ENCODE measurements at places on chromosomes 13 and 19. TPM values are rescaled to one million over a fixed set of nuclear protein-coding genes. Genes with fewer than 3 reads are reported as not detected.
A peak's percentile ranks its signal among the peaks of the same experiment; 100 is the strongest.

DNA sequence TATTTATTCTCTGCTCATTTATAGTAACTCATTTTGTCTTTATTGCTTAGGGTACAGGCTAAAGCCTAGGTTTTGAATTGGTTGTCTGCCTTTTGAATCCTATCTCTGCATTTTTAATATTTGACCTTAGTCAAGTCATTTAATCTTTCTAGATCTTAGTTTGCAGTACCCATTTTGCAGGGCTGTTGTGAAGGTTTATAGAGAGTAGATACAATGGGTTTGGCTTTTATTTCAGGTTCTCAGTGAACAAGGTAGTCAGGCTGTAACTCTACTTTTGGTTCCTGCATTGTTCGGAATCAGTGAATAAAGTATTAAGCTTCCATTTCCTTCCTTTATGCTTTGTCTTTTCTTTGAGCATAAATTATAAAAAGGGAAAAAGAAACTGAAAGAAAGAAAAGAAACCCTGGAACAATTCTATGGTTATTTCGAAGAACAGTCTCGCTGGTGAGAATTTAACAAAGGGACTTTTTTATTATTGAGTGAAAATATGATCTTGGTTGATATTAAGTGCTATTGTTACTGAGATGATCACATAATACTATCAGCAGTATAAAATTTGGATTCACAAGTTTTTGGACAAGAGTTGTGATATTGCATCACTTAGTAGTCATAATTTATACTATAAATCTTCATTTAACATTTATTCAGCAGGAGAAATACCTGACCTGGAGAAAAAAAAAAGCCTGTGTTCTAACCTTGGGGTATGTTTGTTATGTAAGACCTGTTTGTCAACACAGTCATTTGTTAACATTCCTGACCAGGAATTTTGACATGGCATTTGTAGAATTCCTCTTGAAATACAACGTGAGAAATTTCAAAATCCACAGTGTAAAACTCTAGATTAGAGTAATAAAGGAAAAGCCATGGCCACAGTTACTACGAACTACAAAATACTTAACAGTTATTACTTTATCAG is 91.3 kb downstream of the ZMYM2 start:
- H3K4me3 ChIP-seq = peak overlapping the region; percentile 52
- peak overlapping the region; percentile 42 for H3K27ac ChIP-seq
- H3K36me3 ChIP-seq = no peaks in the 10 kb centered on the region
- DNase-seq = no peak
- H3K27me3 ChIP-seq = no peaks in the 10 kb centered on the region
- peaks cover 18% of the 10 kb centered on the region for H3K4me1 ChIP-seq

- H3K27me3 ChIP-seq = no peaks in the 10 kb centered on the region
- H3K4me3 ChIP-seq = peak overlapping the region; percentile 77
- DNase-seq = peak; percentile 60
- peaks cover 70% of the 10 kb centered on the region for H3K4me1 ChIP-seq
- peaks cover 54% of the 10 kb centered on the region for H3K36me3 ChIP-seq
- H3K27ac ChIP-seq = peak overlapping the region; percentile 98
Observed at GRCh38 chr19:1087813-1088415, 7.3 kb downstream of the POLR2E start.

DNA sequence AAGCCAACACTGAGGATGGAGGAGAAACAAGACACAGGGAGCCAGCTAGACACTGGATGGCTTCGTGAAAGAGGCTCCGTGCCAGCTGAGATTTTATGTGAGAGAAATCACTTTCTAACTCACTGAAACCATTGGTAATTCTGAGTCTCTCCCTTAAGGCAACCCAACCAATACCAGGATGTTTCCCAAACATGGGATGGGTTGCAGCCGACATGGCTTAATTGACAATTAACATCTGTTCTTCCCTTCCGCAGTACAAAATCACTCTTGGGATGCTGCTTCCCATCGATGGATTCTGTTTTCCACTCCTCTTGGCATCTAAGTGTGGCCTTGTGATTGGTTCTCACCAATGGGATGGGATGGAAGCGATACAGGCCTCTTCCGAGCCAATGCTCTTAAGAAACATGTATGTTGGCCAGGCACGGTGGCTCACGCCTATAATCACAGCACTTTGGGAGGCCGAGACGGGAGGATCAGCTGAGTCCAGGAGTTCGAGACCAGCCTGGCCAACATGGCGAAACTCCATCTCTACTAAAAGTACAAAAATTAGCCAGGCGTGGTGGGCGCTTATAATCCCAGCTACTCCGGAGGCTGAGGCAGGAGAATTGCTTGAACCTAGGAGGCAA is 2.3 kb upstream of the ZNF787 start:
- DNase-seq = no peak
- H3K36me3 ChIP-seq = no peaks in the 10 kb centered on the region
- H3K27me3 ChIP-seq = no peaks in the 10 kb centered on the region
- no peak overlapping the region for H3K27ac ChIP-seq

- H3K4me1 ChIP-seq = peaks cover 8% of the 10 kb centered on the region
- DNase-seq = no peak
- peaks cover 3% of the 10 kb centered on the region for H3K36me3 ChIP-seq
- H3K4me3 ChIP-seq = peak overlapping the region; percentile 88
- H3K27me3 ChIP-seq = peaks cover 45% of the 10 kb centered on the region
- no peak overlapping the region for H3K27ac ChIP-seq
Observed at GRCh38 chr19:43820884-43821215, 6.3 kb upstream of the ZNF283 start.

GRCh38 chr13:110338441-110339101 is 31.5 kb downstream of the COL4A2 start:
- H3K4me1 ChIP-seq = peaks cover 40% of the 10 kb centered on the region
- H3K4me3 ChIP-seq = peak overlapping the region; percentile 22
- peaks cover 13% of the 10 kb centered on the region for H3K27me3 ChIP-seq
- no peaks in the 10 kb centered on the region for H3K36me3 ChIP-seq
- no peak for DNase-seq

- no peaks in the 10 kb centered on the region for H3K27me3 ChIP-seq
- no peaks in the 10 kb centered on the region for H3K36me3 ChIP-seq
- no peak overlapping the region for H3K4me3 ChIP-seq
- DNase-seq = no peak
Observed at GRCh38 chr13:96809366-96810096, 184.7 kb downstream of the OXGR1 start.

- no peaks in the 10 kb centered on the region for H3K27me3 ChIP-seq
- no peaks in the 10 kb centered on the region for H3K36me3 ChIP-seq
- peaks cover 84% of the 10 kb centered on the region for H3K4me1 ChIP-seq
- DNase-seq = no peak
- peak overlapping the region; percentile 71 for H3K4me3 ChIP-seq
Observed at GRCh38 chr19:10756791-10757190, 38.9 kb downstream of the DNM2 start.

DNA sequence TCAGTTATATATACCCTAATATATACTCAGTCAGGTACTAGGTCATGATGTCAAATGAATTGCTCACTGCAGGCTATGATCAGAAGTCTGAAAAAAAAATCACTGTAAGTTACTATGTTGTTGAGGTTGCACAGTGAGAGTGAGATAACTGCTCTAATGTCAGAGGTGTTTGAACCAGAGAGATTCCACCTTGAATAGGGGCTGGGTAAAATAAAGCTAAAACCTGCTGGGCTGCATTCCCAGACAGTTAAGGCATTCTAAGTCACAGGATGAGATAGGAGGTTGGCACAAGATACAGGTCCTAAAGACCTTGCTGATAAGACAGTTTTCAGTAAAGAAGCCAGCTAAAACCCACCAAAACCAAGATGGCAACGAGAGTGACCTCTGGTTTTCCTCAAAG is 10.2 kb downstream of the EPSTI1 start:
- H3K36me3 ChIP-seq = no peaks in the 10 kb centered on the region
- peaks cover 56% of the 10 kb centered on the region for H3K4me1 ChIP-seq
- no peaks in the 10 kb centered on the region for H3K27me3 ChIP-seq
- H3K4me3 ChIP-seq = no peak overlapping the region
- no peak for DNase-seq

DNA sequence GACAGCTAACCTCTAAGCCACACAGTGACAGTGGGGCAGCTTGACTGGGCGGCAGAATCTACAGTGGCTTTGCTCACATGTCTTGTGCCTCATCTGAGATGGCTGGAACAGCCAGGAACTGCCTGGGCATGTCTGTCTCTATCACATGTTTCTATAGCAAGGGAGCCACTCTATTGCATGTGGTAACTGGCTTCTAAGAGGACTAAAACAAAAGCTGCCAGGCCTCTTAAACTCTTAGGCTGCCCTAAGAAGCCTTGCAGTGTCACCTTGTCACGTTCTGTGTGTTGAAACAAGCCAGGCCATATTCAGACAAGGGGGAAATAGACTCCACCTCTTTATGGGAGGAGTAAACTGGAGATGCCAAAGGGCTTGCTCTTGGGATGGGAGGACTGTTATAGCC is 122.9 kb upstream of the MAB21L1 start:
- DNase-seq = no peak
- H3K27ac ChIP-seq = no peak overlapping the region
- H3K4me3 ChIP-seq = no peak overlapping the region
- peaks cover 6% of the 10 kb centered on the region for H3K36me3 ChIP-seq
- H3K27me3 ChIP-seq = no peaks in the 10 kb centered on the region
- H3K4me1 ChIP-seq = no peaks in the 10 kb centered on the region

DNA sequence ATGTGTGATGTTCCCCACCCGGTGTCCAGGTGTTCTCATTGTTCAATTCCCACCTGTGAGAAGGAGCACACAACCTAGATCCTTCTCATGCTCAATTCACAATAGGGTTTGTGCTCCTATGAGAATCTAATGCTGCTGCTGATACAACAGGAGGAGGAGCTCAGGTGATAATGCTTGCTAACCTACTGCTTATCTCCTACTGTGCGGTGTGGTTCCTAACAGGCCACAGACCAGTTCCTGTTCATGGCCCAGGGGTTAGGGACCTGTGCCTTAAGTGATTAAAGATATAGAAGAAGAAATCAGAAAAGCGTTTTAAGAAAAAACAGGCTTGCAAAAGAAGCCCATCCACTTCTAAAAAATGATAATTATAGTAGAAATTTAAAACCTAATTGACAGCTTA is 17.5 kb downstream of the DLEU7 start:
- no peaks in the 10 kb centered on the region for H3K4me1 ChIP-seq
- no peak overlapping the region for H3K4me3 ChIP-seq
- DNase-seq = no peak
- no peaks in the 10 kb centered on the region for H3K27me3 ChIP-seq
- no peak overlapping the region for H3K27ac ChIP-seq

GRCh38 chr19:56601375-56601774 is 6.3 kb downstream of the ZNF71 start:
- no peak for DNase-seq
- peaks cover 87% of the 10 kb centered on the region for H3K36me3 ChIP-seq
- H3K4me1 ChIP-seq = peaks cover 9% of the 10 kb centered on the region
- no peak overlapping the region for H3K4me3 ChIP-seq
- H3K27ac ChIP-seq = no peak overlapping the region

- H3K27me3 ChIP-seq = no peaks in the 10 kb centered on the region
- no peaks in the 10 kb centered on the region for H3K36me3 ChIP-seq
- no peak overlapping the region for H3K4me3 ChIP-seq
- H3K27ac ChIP-seq = peak overlapping the region; percentile 6
Observed at GRCh38 chr13:48181482-48182145, 51.4 kb upstream of the ITM2B start.

- no peaks in the 10 kb centered on the region for H3K36me3 ChIP-seq
- H3K27me3 ChIP-seq = no peaks in the 10 kb centered on the region
- H3K27ac ChIP-seq = peak overlapping the region; percentile 76
- H3K4me3 ChIP-seq = peak overlapping the region; percentile 87
- peaks cover 14% of the 10 kb centered on the region for H3K4me1 ChIP-seq
- peak; percentile 81 for DNase-seq
Observed at GRCh38 chr19:1592024-1592754, 476 bp downstream of the MBD3 start.

GRCh38 chr19:4916292-4917082 is 7.2 kb downstream of the UHRF1 start:
- peak; percentile 53 for DNase-seq
- peaks cover 55% of the 10 kb centered on the region for H3K4me1 ChIP-seq
- H3K36me3 ChIP-seq = no peaks in the 10 kb centered on the region

DNA sequence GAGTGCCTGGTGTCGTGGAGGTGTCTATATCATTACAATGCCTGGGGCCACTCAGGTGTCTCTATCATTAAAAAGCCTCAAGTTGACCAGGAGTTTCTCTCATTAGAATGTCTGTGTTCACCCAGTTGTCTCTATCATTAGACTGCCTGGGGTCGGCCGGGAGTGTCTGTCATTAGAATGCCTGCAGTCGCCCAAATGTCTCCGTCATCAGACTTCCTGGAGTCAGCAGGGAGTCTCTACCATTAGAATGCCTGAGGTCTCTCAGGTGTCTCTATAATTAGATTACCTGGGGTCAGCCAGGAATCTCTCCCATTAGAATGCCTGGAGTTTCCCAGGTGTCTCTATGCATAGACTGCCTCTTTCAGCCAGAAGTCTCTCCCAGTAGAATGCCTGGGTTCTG is 1477.6 kb downstream of the UQCRFS1 start:
- no peak overlapping the region for H3K27ac ChIP-seq
- H3K4me1 ChIP-seq = no peaks in the 10 kb centered on the region
- no peak for DNase-seq
- no peaks in the 10 kb centered on the region for H3K27me3 ChIP-seq
- H3K4me3 ChIP-seq = no peak overlapping the region
- H3K36me3 ChIP-seq = peaks cover 47% of the 10 kb centered on the region

DNA sequence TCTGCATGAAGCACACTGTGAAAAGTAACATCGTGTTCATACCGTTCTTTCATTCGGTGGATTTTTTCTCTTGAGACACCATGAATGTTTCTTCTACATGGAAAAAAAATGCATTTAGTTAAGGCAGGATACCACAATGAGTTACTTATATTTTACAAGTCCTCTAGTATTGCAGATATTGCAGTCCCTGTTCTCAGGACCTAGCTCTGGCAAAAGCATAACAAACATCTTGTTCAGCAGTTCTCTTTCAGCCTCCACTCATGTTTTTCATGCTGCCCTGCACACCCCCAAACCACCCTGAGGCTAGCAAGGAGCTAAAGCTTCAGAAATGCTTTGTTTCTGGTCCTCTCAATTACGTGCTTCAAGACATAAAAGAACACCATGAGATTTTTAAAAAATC is 24.8 kb downstream of the N4BP2L1 start:
- H3K36me3 ChIP-seq = peaks cover 12% of the 10 kb centered on the region
- H3K27ac ChIP-seq = no peak overlapping the region
- H3K4me1 ChIP-seq = peaks cover 6% of the 10 kb centered on the region
- H3K27me3 ChIP-seq = no peaks in the 10 kb centered on the region
- H3K4me3 ChIP-seq = no peak overlapping the region

- H3K27me3 ChIP-seq = no peaks in the 10 kb centered on the region
- H3K36me3 ChIP-seq = peaks cover 50% of the 10 kb centered on the region
- no peak overlapping the region for H3K4me3 ChIP-seq
- no peak for DNase-seq
- no peak overlapping the region for H3K27ac ChIP-seq
- peaks cover 22% of the 10 kb centered on the region for H3K4me1 ChIP-seq
Observed at GRCh38 chr19:4452230-4452990, 5.2 kb downstream of the UBXN6 start.

GRCh38 chr13:51158880-51159518 is 47.9 kb upstream of the C13orf42 start:
- DNase-seq = no peak
- no peak overlapping the region for H3K4me3 ChIP-seq
- H3K27me3 ChIP-seq = peaks cover 5% of the 10 kb centered on the region
- H3K36me3 ChIP-seq = no peaks in the 10 kb centered on the region
- no peaks in the 10 kb centered on the region for H3K4me1 ChIP-seq

Gene WDR62
- 2.0 TPM for total RNA-seq

Gene GPR12
- 0.08 TPM for total RNA-seq

Gene ATP4B
- not detected for total RNA-seq

Gene EBI3
- total RNA-seq = 0.47 TPM

Gene FXYD1
- 1.1 TPM for total RNA-seq

Gene SPC24
- 1.5 TPM for total RNA-seq

Gene ATP4A
- not detected for total RNA-seq

Gene NCAN
- not detected for total RNA-seq

Gene KLK2
- not detected for total RNA-seq

Gene CCDC169
- total RNA-seq = not detected

Gene ZNF607
- 12.2 TPM for total RNA-seq

Gene RFPL4A
- not detected for total RNA-seq

Gene LGALS7B
- total RNA-seq = not detected

Gene PABPC3
- 1.0 TPM for total RNA-seq

Gene NEK5
- not detected for total RNA-seq

Gene LRFN3
- total RNA-seq = 11.4 TPM

Gene ERFL
- 7.5 TPM for total RNA-seq
